Breast epithelium (tissue), 4 donors: ENCODE measurements at places on chromosomes 6 and 20. TPM values are rescaled to one million over a fixed set of nuclear protein-coding genes. Genes with fewer than 3 reads are reported as not detected.
A peak's percentile ranks its signal among the peaks of the same experiment; 100 is the strongest.

- no peak overlapping the region for H3K4me3 ChIP-seq
- H3K4me1 ChIP-seq, result peaks cover 7% of the 10 kb centered on the region
- H3K27me3 ChIP-seq, result no peaks in the 10 kb centered on the region
- no peaks in the 10 kb centered on the region for H3K36me3 ChIP-seq
Observed at GRCh38 chr6:136780972-136781371, 11.3 kb downstream of the MAP3K5 start.

DNA sequence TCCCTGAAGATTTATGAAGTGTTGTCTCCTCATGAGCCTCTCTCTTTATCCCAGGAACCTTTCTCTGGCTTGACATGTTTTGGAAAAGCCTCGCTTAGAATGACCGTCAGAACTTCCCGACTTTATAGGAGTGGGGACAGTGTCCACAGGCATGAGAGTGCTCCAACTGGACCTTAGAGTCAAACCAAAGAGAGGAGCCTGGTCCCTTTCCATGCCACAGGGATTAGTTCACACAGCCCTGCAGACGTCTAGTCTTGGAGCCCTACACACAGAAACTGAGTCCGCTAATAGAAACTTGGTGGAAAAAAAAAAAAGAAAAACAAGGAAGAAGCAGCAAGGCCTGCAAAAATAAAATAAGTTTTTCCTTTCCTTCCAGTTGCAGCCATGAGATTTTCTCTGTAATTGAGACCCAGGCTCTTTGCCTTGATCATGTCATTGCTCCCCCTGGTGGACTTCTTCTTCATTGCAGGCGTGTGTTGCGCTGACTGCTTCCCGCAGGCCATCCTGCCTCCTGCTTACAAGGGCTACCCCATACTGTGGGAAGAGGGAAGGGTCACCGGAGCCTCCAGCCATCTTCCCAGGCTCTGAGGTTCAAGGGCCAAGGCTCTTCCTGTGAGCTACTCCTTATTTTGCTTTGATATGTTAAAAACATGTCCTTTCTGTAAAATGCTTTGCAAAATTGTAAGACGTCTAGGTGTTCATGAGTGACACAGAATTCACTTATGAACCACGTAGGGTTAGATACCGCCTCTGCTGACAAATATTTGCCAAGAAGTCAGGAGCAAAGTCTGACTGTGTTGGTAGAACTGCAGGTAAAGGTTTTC, 201.0 kb downstream of the UST start:
- no peaks in the 10 kb centered on the region for H3K27me3 ChIP-seq
- H3K4me1 ChIP-seq, result no peaks in the 10 kb centered on the region
- no peak overlapping the region for H3K27ac ChIP-seq
- DNase-seq, result peak; percentile 83
- no peak overlapping the region for H3K4me3 ChIP-seq
- H3K36me3 ChIP-seq, result no peaks in the 10 kb centered on the region

DNA sequence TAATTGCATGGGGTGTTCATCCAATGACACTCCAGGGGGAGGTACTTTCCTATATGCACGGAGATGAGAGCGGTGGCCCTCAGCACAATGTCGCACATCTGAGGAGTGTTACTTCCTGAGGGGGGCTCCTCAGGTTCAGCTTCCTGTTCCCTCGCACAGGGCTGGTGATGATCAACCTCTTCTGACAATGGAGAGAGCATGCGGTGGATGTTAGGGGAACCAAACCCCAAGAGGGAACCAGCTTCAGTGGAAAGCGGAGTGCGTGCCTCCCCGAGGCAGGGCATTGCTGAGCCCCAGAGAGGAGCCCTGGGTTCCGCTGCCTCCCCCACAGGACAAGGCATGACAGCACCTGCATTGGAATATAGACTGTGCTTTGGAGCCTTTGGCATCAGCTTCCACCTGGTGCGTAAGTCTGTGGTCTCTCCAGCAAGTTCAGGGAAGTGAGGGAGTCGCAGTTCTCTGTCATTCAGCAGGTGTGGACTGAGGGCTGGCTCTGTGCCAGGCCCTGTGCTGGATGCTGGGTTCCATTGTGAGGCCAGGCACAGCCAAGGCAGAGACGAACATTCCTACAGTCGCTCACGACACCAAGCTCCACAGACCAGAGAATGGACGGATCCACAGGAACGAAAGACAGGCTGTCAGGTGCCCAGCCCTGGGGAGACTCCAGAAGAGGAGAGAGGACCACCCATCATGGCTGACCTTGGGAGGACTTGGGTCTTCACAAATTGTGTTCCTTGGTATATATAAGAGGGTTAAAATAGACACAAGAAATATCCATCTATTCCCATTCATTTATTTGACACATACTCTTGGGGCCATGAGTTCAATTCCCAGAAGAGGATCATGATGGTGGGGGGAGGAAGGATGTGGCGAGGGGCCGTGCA, 3.9 kb upstream of the ZNF831 start:
- DNase-seq, result no peak
- no peak overlapping the region for H3K4me3 ChIP-seq
- no peaks in the 10 kb centered on the region for H3K27me3 ChIP-seq
- no peak overlapping the region for H3K27ac ChIP-seq

DNA sequence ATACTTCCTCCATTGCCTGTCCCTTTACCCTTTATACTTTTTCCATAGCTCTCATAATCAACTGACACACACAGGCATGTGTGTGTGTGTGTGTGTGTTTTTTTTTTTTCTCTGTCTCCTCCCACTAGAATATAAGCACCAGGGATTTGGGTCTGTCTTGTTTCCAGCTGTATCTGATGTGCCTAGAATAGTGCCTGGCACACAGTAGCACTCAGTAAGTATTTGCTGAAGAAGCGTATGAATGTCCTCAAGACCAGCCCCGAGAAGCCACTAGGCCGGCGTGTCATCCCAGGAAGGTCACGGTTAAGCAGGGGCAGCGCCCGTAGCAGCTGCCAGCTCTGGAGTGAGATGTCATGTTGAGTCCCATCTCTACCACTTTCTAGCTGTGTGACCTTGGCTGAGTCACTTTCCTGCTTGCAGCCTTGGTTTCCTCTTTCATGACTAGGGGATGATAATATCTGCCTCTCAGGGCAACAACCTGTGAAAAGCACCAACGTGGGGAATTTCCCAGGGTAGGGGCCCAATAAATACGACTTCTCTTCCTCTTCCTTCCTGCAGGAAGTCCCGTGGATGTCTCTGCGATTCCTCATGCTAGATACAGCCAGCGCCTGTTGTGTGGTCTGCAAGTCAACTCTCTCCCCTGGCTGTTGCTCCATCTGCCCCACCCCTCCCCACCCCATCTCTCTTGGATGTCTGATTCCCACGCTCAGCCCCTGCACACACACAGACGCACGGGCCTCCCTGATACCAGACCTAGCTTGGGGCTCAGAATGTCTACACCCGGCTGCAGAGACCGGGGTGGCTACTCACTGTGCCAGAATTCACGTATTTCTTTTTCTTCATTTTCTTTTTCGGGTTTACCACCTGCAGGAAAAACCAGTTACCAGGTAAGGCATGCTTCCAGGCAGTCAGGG, 58.1 kb downstream of the RAB44 start:
- no peak overlapping the region for H3K4me3 ChIP-seq
- no peak for DNase-seq
- no peaks in the 10 kb centered on the region for H3K27me3 ChIP-seq
- peaks cover 7% of the 10 kb centered on the region for H3K4me1 ChIP-seq
- H3K27ac ChIP-seq, result no peak overlapping the region

DNA sequence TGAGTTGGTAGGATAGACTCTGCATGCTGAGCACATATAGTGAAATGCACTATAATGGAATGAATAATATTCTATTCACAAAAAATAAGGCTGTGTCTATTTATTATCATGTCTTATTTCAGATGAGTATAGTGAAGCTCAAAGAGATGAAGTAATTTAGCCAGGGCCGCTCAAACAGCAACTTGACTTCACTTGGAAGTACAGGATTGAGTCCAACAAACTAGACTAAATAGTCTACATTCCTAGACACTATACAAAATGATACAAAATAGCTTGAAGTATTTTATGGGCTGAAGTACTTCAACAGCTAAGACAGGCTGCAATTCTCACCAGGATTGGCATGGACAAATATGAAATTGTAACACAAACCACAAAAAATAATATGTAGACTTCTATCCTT, 144.5 kb upstream of the DST start:
- no peak for DNase-seq
- no peak overlapping the region for H3K4me3 ChIP-seq
- no peaks in the 10 kb centered on the region for H3K4me1 ChIP-seq
- H3K36me3 ChIP-seq, result no peaks in the 10 kb centered on the region
- no peak overlapping the region for H3K27ac ChIP-seq
- no peaks in the 10 kb centered on the region for H3K27me3 ChIP-seq

The IL17A gene
- not detected for total RNA-seq

The RAET1E gene
- total RNA-seq, result not detected

The CST2 gene
- not detected for total RNA-seq

The RING1 gene
- total RNA-seq, result 11.8 TPM
